ENCODE measurements at places on chromosomes 7 and 10.

GRCh38 chr10:71094712-71095390, 117.5 kb upstream of the UNC5B start:
- no peak for DNase-seq

- DNase-seq: no peak
These were observed 3.3 kb upstream of the CNNM2 start for GRCh38 chr10:102914781-102915180.

- no peak for DNase-seq
These were observed 37.6 kb upstream of the GPR22 start for GRCh38 chr7:107432261-107432660.

- no peak for DNase-seq
These were observed 9.0 kb upstream of the SLC13A1 start for GRCh38 chr7:123208793-123209192.

Data from substantia nigra (tissue), 51 donors.